ENCODE measurements at places on chromosomes 6 and 20. TPM values are rescaled to one million over a fixed set of nuclear protein-coding genes. Genes with fewer than 3 reads are reported as not detected.

- DNase-seq: no peak
Measured at GRCh38 chr6:150631283-150631983, 31.7 kb downstream of the PLEKHG1 start.

- DNase-seq: no peak
Measured at GRCh38 chr6:168071620-168072019, 7.4 kb downstream of the FRMD1 start.

DNA sequence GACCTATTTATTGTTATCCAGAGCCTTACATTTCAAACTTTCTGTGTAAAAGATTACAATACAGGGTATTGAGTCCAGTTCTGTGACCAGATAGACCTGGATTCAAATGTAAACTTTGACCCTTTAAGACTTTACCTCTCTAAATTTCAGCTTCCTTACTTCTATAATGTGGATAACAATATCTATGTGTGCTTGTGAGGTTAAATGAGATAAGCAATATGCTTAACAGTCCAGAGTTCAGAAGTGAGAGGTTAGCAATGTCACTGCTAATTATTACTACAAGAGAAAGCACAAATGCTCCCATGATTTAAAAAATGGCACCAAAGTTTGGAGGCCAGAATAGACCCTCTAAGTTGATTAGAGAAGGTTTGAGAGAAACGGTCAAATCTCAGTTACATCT, 27.5 kb downstream of the EPB41L2 start:
- DNase-seq: no peak

Gene FAM162B
- not detected for total RNA-seq

GRCh38 chr20:47334022-47334551, 22.4 kb downstream of the ZMYND8 start:
- DNase-seq: peak; percentile 96

DNA sequence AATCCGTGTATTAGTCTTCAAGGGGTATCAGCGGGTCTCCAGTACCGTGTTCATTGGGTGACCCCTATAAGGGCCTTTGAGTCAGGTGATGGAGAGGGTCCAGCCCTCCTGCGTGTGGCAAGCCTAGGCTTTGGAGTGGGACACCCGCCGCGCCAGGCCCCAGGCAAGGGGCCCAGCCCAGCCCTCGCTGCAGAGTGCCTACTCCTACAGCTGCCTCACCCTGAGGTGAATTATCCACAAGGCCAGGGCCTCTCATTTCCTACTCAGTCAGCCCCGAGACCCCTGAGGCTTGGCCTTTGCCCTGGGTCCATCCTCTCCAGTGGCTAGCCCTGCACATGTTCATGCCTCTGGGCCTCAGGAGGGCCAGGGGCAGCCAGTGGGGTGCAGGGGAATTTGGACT, 45.1 kb downstream of the TMEM242 start:
- DNase-seq: no peak

Gene PAX1
- not detected for total RNA-seq

Gene ISM1
- total RNA-seq: not detected

DNA sequence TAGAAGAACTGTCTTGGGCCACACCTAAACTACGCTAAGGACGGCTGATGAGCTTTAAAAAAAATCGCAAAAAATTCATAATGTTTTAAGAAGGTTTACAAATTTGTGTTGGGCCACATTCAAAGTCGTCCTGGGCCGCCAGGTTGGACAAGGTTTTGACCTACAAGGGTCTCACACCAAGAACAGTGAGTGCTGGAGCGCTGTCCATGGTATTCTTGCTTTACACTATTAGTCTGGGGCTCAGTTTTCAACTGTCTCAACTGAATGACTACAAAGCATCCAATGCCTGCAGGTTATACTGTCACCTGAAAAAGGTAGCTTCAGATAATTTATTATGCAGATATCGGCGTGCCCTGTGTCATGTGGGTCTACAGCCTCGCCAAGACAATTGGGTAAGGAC, 3.7 kb upstream of the FAXC start:
- no peak for DNase-seq

GRCh38 chr6:75116946-75117345, 88.9 kb downstream of the COL12A1 start:
- DNase-seq: no peak

GRCh38 chr6:53059648-53060589, 5.3 kb upstream of the FBXO9 start:
- peak; percentile 9 for DNase-seq

DNA sequence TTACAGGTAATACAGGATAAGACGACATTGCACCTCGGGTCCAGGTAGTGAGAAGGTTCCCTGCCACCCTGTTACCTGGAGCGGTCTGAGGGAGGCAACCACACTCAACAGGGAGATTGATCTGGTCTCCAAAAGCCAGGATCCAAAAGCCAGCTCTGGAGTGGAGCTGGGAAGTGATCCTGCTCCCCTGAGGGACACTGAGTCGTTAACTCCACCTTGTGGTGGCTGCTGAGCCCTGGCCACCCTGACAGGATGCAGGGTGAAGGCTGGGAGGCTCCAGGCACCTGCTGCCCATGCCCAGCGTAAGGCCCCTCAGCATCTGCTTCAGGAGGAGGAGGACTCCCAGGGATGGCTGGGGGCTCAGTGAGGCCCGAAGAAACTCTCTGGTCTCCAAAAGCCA, 38.7 kb upstream of the SLC22A2 start:
- no peak for DNase-seq

DNA sequence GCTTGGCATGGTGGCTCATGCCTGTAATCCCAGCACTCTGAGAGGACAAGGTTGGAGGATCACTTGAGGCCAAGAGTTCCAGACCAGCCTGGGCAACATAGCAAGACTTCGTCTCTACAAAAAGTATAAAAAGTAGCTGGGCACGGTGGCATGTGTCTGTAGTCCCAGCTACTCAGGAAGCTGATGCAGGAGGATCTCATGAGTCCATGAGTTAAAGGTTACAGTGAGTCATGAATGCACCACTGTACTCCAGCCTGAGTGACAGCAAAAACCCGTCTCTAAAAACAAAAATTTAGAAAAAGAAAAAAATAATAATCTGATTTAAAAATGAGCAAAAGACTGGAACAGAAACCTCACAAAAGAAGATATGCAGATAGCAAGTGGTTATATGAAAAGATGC, 279.7 kb downstream of the RNGTT start:
- peak; percentile 39 for DNase-seq

Measured in endothelial cell of umbilical vein (primary cell).